Activated gamma-delta T cell treated with Interleukin-2 at 50 U/mL for 16 hours (primary cell): ENCODE measurements at places on chromosomes 11 and 22.

DNA sequence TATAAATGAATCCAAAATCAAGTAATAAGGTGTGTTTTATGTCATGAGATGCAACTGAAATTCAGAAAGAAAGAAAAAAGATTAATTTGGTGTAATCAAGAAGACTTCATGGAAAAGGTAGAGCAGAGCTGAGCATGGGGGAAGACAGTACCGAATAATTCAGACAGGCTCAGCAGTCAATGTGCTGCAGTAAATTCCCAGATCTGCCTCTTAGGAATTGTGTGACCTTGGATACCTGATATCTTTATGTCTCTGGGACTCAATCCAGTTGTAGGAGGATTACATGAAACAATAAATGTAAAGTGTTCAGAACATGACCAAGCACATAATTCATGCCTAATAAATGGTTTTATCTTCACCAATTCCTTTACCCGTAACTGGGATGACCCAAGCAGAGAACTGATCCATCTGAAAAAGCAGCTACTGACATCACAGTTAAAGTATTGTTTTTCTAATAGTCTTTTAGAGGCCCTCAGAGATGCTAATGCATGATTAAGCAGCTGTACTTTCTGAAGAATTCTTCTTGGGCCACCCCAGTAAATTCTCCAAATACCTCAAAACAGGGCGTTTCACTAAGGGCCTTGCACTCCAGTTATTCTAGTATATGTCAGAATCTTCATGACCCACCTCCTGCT, 7.8 kb downstream of the MS4A12 start:
- no peak for DNase-seq

DNA sequence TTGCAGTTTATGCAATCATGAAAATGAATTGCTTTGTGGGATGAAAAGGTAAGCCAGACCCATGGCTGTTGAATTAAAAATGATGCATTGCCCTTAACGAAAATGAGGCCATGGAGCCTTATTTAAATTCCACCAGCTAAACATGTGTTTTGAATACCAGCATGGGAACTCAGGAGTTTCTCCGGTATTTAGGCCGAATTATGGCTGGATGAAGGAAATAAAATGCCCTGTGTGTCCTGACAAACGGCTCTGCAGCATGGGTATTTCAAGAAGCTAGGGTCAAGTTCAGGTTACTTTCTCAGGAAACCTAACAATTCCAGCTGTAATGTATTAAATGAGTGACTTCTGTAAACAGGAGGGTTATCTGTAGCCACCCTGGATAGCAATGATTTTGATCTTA, 38.3 kb downstream of the AMOTL1 start:
- DNase-seq = no peak

DNA sequence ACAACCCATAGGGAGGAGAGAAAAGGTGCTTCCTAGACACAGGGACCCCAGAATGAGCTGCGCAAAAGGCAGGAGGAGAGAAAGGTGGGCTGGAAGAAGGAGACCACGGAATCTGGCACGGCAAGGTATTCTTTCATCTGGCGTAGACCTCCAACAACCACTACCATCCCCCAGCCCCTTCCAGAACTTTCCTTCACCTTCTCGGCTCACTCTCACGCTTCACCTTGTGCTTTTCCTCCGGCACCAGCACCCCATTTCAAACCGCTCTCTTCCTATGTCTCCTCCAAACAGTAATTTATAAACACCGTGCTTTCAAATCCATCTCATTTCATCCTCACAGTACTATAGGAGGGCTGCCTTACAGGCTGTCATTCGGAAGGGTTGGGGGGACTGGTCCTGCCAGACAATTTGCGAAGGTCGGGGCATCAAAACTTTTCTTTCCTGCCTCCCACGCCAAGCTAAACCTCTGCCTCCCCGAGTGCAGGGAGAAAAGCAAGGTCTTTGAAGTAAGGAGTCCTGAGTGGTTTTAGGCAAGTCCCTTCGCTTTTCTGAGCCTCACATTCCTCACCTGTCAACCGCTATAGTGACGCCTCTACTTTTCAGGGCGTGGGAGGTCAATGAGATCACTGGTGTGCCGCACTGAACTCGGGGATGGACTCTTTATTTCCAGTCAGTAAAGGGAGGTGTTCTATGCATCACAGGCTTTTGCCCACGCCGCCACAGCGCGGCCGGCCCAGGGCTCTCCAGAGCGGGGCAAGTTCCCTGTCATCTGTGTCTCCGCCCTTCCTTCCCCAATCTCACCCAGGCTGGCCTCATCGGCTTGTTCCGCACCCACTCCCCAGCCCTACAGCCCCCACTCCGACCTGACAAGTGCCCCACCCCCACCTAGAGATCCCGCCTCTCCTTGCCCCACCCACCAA, 800 bp downstream of the KCTD21 start:
- DNase-seq = peak; percentile 51

GRCh38 chr11:97157221-97157740, 767.5 kb downstream of the JRKL start:
- no peak for DNase-seq

DNA sequence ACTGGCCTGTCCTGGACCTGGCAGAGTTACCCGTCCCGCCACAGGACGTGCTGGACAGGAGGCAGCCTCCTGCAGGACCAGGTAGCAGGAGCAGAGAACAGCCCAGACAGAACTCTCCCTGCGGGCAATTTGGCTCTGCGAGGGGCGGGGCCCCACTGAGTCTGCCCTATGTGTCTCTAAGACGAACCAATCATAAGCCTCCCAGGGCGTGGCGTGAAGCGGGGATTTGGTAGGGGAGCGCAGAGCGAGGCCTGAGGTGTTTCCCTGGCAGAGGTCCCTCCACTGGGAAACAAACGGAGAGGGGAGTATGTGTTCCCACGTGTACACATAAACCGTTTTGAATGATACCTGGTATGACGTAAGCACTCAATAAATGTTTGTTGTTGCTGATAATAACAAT, 7.4 kb downstream of the CD82 start:
- DNase-seq = no peak

GRCh38 chr11:62024936-62025486, 57.6 kb upstream of the FTH1 start:
- no peak for DNase-seq
